ENCODE measurements at places on chromosomes 4 and X.
A peak's percentile ranks its signal among the peaks of the same experiment; 100 is the strongest.

DNA sequence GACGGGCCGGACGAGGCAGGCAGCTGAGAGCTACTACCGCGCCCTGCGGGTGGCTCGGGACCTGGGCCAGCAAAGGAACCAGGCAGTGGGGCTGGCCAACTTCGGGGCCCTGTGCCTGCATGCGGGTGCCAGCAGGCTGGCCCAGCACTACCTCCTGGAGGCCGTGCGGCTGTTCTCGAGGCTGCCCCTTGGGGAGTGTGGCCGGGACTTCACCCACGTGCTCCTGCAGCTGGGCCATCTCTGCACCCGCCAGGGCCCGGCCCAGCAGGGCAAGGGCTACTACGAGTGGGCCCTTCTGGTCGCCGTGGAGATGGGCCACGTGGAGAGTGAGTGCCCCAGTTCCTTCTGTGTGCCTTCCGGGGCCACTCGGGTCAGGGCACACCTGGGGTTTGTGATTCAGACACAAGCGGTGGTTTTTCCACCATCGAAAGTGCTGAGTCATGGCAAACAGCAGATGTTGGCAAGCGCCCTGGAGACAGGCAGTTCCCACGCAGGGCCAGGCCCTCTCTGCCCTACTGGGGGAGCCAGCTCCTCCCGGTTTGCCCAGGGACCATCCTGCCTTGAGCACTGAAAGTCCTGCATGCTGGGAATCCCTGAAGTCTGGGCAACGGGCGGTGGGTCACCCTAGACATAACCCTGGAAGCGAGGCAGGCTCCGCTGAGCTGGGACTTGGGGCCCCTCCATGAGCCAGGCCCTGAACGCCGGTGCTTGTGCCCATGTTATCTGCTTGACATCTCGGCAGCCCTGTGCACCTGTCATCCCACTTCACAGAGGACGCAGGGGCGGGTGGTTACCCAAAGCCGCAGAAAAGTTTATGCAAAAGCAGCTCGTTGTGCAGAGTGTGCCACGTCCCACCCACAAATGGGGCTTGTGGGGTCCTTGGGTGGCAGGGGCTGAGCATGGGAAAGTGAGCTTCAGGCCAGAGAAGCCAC, 29.5 kb downstream of the SH3TC1 start:
- DNase-seq, result peak; percentile 15

DNA sequence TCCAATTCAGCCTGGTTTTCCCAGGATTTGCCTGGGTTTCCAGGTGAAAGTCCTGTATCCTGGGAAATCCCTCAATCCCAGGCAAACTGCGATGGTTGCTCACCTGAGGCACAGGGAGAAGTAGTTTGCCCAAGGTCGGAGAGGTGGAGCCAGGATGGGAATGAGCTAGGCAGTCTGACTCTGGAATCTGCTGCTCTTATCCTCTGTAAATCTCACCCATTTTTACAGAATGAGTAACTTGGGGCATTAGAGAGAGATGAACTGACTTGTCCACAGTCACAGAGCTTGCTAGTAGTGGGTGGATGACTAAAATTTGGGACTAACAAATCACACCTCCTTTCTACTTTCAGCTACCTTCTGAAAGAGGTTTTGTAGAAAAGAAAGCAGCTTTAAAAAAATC, 9.8 kb upstream of the ARX start:
- no peak for DNase-seq

DNA sequence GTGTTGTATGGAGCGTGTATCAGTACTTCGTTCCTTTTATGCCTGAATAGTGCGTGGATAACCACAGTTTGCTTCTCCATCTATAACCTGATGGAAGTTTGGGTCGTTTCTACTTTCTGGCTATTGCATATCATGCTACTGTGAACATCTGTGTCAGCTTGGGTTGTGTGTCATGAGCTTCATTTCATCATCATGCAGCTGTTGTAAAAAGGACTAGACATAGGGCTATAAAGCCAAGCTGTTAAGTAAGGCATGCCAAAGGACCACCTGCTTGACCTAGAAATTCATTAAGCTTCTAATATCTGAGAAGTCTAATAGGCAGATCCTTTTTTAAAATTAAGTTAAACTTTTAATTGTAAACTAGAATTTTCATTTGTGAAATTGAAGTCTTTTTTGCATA, 18.4 kb downstream of the SMS start:
- DNase-seq, result peak; percentile 35

DNA sequence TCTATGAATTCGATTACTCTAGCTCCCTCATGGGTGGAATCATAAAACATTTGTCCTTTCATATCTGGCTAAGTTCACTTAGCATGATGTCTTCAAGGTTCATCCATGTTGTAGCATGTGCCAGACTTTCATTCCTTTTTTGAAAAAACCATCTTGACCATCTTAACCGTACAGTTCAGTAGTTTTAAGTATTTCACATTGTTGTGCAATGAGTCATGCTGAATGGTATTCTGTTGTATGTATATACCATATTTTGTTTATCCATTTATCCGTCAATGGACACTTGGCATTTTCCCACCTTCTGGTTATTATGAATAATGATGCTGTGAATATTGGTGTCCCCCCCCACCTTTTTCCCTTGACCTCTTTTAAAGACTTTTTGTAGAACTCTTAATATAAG, 72.4 kb upstream of the TLR2 start:
- no peak for DNase-seq

DNA sequence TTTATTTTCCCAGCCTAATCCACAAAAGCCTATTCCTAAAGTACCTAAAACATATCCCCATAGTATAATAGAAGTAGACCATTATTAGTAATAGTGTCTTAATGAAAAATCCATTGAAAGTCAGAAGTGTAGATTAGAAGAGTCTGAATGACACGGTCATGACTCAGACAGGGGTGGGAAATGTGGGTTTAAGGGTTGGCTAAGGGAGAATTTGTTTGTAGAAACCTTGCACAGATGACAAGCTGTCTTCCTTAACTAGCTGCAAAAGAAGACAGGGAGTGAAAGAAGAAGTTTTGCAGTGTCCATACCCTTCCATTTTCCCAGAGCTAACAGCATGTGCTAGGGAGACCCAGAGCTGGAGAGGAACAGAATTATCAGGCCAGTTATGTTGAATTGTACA, 242.7 kb upstream of the ETNPPL start:
- no peak for DNase-seq

GRCh38 chr4:93649828-93650227, 178.7 kb upstream of the ATOH1 start:
- DNase-seq, result no peak

- no peak for DNase-seq
These were observed 243.0 kb downstream of the PALLD start for GRCh38 chr4:168739886-168740285.

DNA sequence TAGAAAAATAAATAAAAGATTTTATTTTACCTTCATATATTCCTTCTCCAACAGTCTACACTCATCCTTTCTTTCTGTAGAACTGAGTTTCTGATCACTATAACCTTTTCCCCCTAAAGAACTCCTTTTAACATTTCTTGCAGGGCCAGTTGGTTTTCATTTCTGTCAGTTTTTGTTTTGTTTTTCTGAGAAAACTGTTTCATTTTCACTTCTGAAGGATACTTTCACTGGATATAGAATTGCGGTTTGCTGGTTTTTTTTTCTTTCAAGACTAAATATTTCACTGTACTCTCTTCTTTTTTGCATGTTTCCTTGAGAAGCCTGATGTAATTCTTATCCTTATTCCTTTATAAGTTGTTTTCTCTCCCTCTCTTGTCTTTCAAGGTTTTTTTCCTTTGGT, 90.4 kb upstream of the EOLA2 start:
- DNase-seq, result no peak

GRCh38 chrX:110418316-110419235, 59.9 kb downstream of the RTL9 start:
- DNase-seq, result no peak

GRCh38 chr4:95263960-95264359, 284.8 kb downstream of the UNC5C start:
- no peak for DNase-seq

DNA sequence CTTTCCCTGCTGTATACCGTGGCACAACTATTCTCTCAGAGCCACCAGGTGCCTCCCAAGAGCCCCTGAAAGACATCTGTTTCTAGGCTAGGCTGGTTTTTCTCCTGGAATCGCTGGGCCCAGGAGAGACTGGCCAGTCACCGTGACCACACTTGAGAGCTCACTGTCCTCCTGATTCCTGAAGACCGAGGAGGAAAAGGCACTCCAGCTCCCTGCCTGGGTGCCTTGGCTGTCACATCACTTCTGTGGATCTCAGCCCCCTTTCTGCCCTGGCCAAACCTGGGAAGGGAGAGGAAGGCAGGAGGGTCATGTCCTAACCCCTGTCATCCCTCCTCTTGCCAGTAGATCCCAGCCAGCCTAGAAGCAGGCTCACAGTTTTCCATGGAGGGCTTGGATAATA, 54.7 kb upstream of the LAS1L start:
- DNase-seq, result no peak

GRCh38 chr4:1234811-1235292, 14.1 kb downstream of the CTBP1 start:
- DNase-seq, result no peak

DNA sequence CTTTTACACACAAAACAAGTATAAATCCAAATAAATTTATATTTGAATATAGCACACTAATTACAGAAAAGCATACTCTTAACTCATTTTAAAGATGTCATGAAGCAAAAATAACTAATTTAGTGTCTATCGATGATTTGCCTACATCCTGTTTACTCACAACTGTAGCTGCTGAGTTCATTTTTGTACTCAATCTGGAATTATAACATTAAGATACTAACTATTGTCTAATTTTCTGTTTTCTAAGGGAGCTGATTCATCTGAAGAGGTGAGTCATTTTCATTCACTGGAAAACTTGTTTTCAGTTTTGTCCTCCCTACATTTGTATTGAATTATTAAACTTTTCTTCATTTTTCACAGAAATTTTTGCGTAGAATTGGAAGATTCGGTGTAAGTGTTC, 3.7 kb downstream of the STATH start:
- DNase-seq, result no peak

DNA sequence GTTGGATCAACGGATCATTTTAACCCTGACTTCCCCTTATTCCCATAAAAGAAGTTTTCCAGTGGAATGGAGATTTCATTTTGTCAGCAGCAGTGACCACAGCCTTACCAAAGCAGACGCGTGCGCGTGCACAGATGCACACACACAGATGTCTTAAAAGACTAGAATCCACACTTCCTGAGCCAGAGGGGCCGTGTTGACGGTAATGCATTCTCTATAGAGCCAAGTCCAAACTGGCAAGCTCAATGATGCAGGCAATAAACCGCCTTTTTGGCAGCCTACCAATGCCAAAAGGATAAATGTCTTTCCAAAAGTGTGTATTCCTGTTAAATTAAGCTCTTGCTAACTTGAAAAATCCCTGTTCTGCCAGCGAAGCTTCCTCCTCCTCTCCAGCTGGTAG, 18.8 kb upstream of the CLDN34 start:
- DNase-seq, result no peak

Data from GF-D8 (cell line).